Activated naive CD4-positive, alpha-beta T cell treated with anti-CD3 and anti-CD28 coated beads, Interleukin-2, amount 50 U/mL, for 72 hours (primary cell): ENCODE measurements at places on chromosomes 3 and 15. TPM values are rescaled to one million over a fixed set of nuclear protein-coding genes. Genes with fewer than 3 reads are reported as not detected.

- DNase-seq: no peak
Measured at GRCh38 chr3:104291878-104292277, 1074.8 kb upstream of the ALCAM start.

- no peak for DNase-seq
Measured at GRCh38 chr15:93063262-93063671, 25.7 kb downstream of the RGMA start.

GRCh38 chr3:168671091-168671490 lies 575.4 kb upstream of the GOLIM4 start:
- DNase-seq: no peak

Gene VEPH1
- not detected for total RNA-seq

GRCh38 chr3:195098741-195099525 lies 172.0 kb downstream of the XXYLT1 start:
- no peak for DNase-seq

- DNase-seq: peak; percentile 64
Measured at GRCh38 chr3:183265834-183266417, 12.9 kb downstream of the B3GNT5 start.

DNA sequence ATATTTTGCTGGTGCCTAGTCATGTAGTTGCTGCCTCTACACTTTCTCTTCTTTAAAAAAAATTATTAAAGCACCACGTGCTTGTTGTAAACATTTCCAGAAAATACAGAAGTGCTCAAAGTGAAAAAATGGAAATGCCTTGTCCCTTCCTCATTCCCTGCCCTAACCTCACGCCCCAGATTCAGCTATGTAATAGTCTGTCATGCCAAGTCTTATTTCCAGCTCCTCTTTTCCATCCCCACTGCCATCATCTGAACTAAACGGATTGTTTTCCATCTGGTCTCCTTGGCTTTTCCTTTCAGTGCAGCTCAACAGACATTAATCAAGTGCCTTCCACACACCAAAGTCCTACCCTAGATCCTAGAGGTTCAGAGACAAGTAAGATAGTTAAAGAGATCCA lies 15.5 kb downstream of the ZNF774 start:
- DNase-seq: no peak

Gene KBTBD13
- total RNA-seq: not detected

DNA sequence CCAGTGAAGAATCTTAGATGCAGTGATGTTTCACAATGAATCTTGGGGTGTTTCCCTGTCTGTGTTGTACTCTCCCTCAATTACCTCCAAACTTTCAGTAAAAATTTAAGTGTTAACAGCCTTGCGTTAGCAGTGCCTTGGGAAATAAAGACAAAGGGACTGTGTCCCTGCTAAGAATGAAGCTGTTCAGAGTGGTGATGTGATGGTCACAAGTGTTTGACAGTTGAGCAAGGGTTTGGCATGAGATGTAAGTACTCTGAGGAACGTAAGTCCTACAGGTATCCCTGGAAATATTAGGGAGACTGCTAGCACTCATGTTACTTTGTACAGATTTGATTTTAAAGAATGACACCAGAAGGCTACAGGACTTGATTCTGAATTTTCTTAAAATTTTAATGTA lies 304.3 kb upstream of the DPH6 start:
- no peak for DNase-seq

DNA sequence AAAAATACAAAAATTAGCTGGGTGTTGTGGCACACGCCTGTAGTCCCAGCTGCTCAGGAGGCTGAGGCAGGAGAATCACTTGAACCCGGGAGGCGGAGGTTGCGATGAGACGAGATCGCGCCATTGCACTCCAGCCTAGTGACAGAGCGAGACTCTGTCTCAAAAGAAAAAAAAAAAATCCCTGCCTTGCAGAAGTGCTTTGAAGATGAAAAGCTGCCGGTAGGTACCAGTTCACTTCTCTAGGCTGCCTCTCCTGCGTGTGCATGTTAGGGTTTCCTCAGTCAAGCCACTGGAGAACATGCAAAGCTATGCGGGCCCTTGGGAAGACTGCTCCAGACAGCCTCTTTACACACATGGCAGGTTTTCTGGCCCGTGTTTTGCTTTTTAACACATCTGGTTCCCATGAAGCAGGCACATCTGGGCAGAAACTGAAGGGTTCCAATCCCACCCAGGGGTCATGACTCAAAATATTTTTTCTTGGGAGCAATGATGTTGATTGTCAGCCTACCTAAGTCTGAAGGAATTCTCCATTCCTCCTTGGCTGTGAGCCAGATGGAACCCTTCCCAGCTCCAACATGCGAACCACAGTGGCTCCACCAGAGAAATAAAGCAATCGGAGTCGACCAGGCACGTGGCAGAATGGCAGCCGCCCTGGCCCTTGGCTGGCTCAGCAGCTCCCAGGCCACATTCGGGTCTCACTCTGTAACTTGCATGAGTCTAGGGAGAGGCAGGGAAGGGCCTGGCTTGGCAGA lies 29.6 kb downstream of the MGLL start:
- DNase-seq: no peak

- DNase-seq: peak; percentile 10
Measured at GRCh38 chr15:39874890-39875549, 45.0 kb downstream of the GPR176 start.

Gene CXCR6
- total RNA-seq: 1.0 TPM

Gene CADPS
- not detected for total RNA-seq

Gene ILDR1
- not detected for total RNA-seq

DNA sequence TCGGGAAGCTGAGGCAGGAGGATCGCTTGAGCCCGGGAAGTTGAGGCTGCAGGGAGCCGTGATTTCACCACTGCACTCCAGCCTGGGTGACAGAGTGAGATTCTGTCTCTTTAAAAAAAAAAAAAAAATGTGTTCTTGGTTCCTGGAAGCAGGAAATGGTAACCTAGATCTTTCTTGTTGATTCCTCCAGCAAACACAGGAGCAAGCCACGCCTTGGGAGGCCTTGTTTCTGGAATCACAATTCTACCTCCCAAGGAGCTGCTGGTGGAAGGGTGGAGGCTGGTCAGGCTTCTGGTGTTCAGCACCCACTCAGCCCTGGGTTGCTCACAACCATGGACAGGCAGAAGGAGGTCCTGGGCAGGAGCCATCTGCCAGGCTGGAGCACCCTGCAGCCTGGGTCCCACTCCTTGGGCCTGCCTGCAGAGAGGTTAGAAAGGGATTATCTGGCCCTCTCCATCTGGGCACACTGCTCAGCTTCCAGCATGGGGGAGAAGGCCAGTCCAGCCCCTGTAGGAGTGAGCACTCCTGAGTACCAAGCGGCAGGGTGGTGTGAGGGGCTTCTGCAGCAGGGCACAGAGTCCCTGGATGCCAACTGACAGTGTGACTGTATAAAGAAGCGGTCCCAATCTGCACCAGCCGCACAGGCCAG lies 65.6 kb downstream of the ABTB1 start:
- DNase-seq: no peak

- DNase-seq: no peak
Measured at GRCh38 chr15:64149893-64150578, 1.5 kb upstream of the SNX22 start.

Gene TMEM158
- not detected for total RNA-seq

Gene TRPM1
- not detected for total RNA-seq

Gene GOLGA6D
- total RNA-seq: 0.14 TPM

DNA sequence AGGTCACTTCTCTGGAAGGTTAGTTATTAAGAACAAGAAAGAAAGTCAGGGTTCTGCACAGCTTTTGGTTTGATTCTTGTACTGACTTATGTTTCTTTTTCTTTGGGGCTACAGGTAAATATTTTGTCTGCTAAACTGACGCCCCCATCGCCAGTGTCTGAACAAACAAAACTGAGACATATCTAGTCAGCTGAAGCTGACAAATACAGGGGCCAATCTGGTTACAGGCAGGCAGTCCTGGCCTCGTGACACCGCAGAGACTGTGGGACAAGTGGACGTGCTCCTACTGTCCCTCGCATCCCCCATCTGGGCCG lies 4.6 kb upstream of the RPL14 start:
- DNase-seq: no peak

DNA sequence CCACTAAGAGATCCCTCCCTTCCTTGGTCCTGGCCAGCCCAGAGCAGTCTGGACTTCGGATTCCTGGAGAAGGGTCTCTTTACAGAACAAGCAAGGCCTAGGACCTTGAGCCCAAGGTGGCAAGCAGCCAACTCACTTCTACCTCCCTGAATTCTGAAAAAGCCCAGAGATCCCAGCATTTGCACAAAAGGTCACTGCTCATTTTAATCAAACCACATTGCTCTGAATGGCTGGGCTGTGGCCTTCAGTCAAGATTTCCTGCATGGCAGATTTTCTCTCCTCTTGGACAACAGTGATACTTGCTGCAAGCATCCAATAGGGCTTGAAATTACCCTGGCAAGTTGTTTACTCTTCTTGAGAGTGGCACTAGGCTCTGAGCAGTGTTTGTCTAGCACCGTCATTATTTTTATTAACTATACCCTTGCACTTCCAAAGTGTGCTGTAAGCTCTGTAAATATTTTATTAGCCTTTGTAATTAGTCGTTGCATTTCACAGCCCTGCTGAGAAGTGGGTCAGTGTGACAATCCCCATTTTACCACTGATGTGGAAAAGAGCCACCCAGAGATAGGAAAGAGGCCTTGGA lies 274.7 kb upstream of the CTNNB1 start:
- no peak for DNase-seq

GRCh38 chr3:13846716-13847570 lies 32.9 kb downstream of the WNT7A start:
- DNase-seq: no peak

DNA sequence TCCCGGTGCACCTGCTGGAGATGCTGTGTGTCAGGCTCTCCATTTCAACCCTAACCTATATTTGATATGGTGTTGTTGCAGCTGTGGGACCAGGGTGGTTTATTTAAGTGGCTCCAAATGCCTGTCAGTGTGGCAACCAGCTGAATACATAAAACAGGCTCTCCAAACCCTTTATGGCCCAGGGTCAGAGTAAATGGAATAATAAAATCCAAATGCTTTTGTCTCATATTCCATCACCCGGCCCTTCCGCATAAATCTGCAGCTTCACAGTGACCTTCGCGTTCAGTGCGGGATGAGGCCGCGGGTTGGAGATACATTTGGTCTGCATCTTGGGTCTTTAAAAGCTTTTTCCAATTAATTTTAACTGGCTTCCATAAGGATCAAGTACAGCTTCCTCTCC lies 382.1 kb upstream of the NR2F2 start:
- no peak for DNase-seq

Gene LRRC31
- total RNA-seq: not detected

Gene CMTM8
- total RNA-seq: 7.8 TPM

DNA sequence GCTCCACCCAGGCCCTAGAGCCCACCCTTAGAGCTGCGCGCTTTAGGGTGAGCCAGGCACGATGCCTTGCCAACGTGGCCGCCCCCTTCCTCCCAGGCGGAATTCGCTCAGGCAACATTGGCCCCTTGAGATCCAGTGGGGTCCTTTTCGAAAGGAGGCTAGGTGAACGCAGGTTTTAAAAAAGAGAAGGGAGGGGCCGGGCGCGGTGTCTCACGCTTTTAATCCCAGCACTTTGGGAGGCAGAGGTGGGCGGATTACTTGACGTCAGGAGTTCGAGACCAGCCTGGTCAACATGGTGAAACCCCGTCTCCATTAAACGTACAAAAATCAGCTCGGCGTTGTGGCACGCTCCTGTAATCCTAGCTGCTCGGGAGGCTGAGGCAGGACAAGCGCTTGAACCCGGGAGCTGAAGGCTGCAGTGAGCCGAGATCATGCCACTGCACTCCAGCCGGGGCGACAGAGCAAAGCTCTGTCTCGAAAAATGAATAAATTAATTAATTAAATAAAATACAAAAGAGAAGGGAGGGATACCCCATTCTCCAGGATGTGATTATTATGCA lies 984 bp upstream of the RPP25 start:
- no peak for DNase-seq

- no peak for DNase-seq
Measured at GRCh38 chr3:13564751-13565560, 16.0 kb downstream of the FBLN2 start.

Gene RBMS3
- 3.3 TPM for total RNA-seq

DNA sequence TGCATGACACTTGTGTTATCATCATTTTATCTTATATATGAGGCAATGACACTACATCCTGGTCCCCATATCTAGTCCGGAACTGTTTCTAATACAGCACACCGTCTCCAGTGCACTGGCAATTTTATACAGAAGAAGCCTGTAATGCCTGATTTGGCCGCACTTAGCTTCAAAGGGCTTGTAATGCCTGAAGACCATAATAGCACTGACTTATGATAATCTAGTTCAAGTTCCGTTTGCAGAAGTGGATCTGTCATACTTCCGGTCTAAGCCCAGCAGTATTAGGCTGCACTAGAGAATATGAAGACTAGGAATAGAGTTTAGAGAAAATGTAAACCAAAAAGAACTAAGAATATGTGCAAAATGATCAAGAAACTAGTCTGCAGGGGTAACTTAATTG lies 1.3 kb downstream of the BNIP2 start:
- no peak for DNase-seq

Gene PPP2R3A
- total RNA-seq: 0.50 TPM

DNA sequence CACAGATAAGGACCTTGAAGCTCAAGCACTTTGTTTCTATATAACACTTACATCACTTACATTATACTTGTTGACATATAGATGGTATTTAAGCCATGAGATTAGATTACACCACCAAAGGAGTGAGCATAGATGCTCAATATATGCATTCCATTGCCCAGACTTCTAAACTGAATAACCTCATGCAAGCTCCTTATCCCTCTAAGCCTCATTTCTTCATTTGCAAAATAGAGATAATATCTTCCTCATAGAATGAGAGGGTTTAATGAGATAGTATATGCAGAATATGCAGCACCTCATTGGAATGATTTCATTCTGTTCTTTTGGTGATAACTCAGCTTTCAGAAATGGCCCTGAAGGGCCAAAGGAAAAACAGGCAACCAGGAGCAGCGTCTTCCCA lies 18.5 kb downstream of the NLGN1 start:
- no peak for DNase-seq

- DNase-seq: no peak
Measured at GRCh38 chr3:147945968-147946519, 536.9 kb downstream of the ZIC1 start.

Gene MKRN3
- total RNA-seq: 0.80 TPM

GRCh38 chr3:190382082-190382481 lies 5.9 kb upstream of the CLDN16 start:
- no peak for DNase-seq
